ENCODE measurements at places on chromosomes 5 and 9.

DNA sequence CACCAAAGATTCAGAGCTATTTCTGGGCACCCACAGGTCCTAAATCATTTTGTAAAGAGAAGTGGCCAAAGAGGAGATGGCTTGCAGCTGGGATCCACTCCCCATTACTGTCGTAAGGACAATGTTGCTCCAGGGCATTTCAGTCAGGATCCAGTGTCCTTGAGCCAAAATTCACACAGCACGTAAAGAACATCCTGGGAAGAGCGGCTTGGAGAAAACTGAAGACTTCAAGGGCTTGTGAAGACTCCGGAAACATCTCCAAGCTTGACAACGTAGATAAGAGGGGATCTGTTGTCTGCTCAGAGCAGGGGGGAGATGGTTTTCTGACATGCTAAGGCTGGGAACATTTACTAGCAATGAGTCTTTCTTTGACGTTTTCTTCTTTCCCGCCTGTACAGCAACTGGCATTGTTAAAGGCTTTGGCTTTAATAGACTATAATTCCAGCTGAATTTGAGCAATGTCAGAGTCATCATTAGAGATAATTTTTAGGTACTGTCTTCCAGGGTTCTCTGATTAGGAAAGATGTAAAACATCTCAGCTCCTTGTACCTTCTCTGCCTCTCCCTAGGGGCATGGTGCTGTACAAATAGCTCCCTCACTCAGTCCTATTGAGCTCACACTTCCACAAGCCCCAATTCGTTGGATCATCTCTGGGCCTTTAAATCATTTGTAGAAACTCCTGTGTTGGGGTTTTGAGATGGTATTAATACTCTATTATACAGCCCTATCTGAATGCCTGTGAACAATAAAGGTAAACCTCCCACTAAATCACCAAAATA is 39.7 kb downstream of the EGFLAM start:
- DNase-seq, result no peak

DNA sequence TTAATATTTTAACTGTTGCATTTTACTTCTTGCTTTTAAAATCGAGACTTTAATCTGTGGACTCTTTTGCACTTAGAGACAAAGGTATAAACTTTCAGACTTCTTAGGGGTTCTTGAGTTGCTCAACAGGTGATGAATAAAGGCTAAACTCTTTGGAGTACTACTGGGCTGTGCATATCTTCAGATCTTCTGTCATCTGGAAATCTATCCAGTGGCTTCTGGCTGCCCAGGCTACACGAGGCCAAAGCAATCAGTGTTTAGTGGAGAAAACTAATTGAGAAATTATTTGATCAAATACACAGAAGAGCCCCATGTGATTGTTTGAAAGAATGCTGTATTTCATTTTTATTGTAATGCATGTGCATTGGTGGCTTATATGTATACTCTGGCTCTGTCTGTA is 146.1 kb downstream of the PBX3 start:
- DNase-seq, result no peak

DNA sequence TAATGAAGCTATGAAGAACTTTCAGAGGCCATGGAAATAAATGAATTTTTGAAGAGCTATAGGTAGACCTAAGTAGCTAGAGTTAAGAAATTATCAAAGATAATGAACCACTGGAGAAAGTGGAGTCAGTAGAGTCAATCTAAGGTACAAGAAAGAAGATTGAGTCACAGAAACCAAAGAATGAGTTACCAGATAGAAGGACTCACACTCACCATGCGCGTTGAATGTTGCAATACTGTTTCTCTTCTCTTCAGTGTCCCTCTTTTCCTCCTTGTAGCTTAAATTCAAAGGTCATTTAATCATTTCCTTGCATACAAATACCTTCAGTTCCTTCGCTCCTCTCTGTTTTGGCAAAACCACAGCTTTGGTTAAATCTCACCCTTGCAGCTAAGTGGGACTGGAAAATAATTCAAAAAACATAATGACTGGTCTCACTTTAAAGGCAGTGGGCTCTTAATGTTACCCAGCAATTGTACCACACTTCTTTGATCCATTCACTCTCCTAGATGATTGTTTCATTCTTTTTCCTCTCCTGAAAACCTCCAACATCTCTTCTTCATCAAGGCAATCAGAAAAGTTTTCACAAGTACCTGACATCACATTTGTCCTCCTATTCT is 58.3 kb downstream of the NIPBL start:
- no peak for DNase-seq

- DNase-seq, result no peak
Measured at GRCh38 chr9:132144708-132145365, 17.0 kb upstream of the NTNG2 start.

GRCh38 chr5:176368726-176369125 is 3.4 kb downstream of the ARL10 start:
- no peak for DNase-seq

GRCh38 chr9:113591899-113592625 is 128.5 kb downstream of the RGS3 start:
- DNase-seq, result no peak

- no peak for DNase-seq
Measured at GRCh38 chr5:32390819-32391591, 53.5 kb downstream of the ZFR start.

- DNase-seq, result no peak
Measured at GRCh38 chr5:158698768-158699284, 400.9 kb downstream of the EBF1 start.

DNA sequence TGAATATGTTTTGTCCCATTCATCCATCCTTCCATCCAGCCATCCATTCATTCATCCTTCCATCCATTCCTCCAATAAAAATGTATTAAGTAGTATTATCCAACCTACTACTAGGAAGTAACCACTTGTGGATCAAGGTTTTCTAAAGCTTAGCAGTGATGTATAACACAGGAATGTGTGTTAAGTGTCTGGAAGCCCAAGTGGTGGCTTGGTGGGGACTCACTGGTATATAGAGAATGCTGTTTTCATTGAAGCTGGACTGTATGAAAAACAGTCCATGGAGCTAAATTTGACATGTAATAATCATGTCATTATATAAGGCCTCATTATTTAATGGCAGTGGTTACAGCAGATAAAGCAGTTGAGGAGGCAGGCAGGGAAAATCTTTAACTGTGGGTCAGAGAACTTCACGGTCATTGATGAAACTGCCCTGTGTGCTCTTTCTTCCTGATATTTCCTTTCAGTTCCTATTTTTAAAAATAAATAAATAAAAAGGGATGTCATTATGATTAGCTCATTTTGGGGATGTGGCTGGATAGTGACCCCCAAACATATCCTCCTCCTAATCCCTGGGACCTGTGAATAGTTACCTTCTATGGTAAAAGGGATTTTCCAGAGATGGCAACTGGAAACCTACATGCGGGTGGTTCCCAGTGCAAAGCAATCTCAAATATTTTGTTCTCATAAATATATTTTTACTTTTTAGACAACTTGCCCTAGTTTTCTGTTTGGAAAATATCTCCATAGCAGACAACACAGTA is 82.3 kb downstream of the DAPK1 start:
- DNase-seq, result no peak

- no peak for DNase-seq
Measured at GRCh38 chr9:34341659-34342295, 12.4 kb downstream of the NUDT2 start.

GRCh38 chr9:38171926-38172325 is 102.9 kb upstream of the SHB start:
- no peak for DNase-seq

DNA sequence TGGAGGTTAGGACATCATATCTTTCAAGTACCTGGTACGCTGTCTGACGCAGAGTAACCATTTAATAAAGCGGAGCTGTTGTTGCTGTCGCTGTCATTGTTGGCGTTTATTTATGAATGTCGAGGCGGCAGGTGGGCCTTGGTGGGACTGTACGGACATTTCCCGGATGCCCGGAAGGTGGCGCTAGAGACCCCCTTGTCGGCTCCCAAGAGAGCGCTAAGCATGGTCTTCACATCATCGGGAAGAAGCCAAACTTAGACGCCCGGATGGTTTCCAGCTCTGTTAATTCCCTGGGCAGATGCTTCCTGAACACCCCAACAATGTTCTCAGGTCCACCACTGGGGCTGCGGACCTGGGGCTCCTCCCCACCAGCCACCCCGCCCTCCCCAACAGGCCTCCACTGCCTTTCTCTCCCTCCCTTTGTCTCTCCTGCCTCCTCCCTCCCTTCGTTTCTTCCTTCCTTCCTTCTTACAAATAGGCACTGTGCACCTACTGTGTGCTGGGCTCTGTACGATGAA is 54.1 kb downstream of the DUSP1 start:
- DNase-seq, result peak; percentile 50

DNA sequence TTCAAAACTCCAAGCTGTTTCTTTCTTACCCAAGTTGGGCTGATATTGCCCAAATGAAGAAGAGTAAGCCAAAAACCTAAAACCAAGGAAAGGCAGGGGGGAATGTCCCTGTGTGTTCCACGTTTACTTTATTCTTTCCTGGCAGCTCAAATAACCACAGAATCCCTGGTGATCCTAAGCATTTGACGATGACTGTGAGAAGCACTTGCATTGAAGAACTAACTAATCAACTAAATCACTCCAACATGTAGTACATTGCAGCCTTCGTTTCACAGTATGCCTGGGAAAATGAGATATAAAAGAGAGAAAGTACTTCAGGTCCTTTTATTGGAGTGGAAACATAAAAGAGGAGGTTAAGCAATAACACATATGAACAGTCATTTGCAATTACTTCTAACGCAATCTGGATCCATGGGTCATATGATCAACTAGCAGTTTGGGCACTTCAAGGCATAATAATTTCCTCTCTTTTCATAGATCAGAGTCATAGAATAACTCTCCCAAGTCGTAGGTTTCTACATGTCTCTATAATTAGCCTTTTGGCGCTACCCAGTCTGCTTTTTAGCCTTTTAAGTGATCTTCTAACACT is 338.4 kb downstream of the TMEM167A start:
- DNase-seq, result no peak

GRCh38 chr5:119896826-119897536 is 267.6 kb downstream of the FAM170A start:
- no peak for DNase-seq

DNA sequence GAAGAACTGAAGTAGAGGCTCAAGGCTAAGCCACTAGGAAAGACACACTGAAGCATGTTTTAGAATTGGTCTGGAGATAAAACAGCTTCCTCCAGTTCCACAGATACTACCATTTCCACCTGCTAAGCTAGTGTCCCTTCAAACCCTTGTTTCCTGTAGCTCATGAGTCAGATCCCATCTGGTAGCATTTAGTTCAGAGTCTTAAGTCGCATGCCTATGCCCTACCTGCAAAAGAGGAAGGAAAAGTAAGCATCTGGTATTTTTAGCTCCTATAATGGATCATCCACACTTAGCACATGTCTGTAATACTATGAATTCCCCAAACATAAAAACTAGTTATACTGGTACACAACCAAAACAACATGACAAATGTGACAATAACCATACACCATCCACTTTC is 92.1 kb downstream of the CDKN2A start:
- no peak for DNase-seq

- no peak for DNase-seq
Measured at GRCh38 chr5:135269199-135269598, 129.8 kb downstream of the MACROH2A1 start.

GRCh38 chr5:35302544-35302943 is 72.3 kb upstream of the PRLR start:
- no peak for DNase-seq

All from NT2/D1 (cell line).